AG08396 (cell line): ENCODE measurements at places on chromosomes 1 and 21.

DNA sequence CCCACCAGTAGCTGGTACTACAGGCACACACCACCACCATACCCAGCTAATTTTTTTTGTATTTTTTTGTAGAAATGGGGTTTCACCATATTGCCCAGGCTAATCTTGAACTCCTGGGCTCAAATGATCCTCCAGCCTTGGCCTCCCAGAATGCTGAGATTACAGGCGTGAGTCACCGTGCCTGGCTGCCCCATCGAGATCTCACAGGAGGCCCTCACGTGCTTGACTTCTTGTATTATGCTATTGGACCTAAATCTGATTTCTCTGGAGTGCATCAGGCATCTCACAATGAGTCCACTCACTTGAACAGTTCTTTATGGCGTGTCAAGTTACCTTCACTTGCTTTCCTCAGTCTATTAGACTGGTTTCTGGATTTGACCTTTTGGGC is 9.3 kb upstream of the RSRP1 start:
- no peak for DNase-seq

GRCh38 chr1:204975021-204975420 is 68.0 kb upstream of the CNTN2 start:
- DNase-seq, result no peak

DNA sequence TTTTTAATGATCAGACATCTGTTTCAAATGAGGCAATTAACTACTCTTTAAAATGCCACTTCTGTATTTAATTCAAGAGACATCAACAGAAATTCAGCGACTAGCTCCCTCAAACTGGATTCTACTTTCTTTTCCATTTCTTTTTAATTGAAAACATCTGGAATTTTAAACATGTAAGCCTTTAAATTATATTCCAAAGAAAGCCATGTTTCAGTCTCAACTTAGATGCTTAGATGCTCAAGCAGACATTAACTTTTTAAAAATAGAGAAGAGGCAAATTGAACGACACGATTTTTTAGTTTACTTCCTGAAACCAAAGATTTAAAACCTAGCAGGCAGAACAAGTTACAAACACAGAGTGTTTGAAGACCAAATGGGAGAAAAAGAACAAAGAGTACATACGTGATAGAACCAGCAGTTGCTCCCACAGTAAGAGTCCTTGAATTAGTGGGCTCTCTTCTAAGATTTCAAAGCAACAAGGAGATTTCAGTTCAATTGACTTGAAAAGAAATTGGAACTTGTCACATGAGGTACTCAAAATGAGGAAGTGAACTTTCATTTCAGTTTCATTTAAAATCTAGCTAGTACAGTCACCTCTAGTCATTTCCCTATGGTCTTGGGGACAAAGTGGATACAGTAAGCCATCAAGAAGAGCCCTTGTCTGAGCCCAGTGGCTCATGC is at the start of gene CTSS:
Gene CTSS, minus strand, starts transcription at position 483 of the 681 bp plus-strand sequence. CDS start 1,015 bp downstream, outside the sequence.
- DNase-seq, result no peak

DNA sequence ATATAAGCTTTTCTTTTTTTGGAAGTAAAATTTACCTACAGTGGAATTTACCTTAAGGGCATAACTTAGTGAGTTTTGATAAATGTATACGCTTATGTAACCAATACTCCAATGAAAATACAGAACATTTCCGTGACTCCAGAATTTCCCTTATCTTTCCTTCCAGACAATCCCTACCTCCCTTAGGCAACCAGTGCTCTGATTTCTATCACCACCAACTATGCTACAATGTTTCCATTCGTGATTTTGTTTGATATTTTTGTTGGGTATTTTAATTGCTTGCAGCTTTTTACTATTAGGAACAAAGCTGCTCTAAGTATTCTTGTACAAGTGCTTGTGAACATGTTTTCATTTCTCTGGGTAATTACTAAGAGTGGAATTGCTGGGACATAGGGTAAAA is 14.6 kb downstream of the IFT25 start:
- no peak for DNase-seq

DNA sequence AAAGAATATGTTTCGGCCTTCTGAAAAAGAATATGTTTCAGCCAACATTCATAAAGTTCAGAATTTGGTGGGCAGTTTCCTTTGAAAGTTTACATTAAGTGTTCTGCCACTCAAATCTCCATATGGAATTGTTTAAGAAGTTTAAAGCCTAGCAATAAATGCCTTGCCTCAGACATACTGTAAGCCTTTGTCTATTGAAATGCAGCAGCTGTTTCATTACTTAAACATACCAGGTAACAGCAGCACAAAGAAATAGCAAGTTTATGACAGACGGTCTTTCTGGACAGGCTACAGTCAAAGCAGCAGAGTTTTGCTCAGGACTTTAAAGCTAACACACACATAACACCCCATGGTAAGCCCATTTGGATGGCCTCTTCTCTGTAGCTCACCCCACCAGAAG is 38.5 kb upstream of the C1orf105 start:
- DNase-seq, result no peak

DNA sequence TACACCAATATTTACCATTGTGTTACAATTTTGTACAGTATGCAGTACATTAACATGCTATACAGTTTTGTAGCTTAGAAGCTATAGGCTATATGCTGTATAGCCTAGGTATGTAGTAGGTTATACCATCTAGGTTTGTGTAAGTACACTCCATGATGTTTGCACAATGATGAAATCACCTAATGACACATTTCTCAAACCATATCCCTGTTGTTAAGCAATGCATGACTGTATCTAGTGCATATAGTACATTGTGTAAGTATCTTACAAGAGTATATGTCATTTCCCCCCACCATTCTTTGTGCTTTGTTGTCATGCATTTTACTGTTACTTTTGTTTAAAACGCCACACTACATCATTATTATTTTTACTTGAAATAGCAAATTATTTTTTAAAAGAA is 65.7 kb upstream of the RNF11 start:
- DNase-seq, result no peak

- DNase-seq, result no peak
These were observed 161.5 kb upstream of the SAMSN1 start for GRCh38 chr21:14707511-14708020.

- DNase-seq, result no peak
These were observed 8.1 kb upstream of the GADD45A start for GRCh38 chr1:67676946-67677345.

DNA sequence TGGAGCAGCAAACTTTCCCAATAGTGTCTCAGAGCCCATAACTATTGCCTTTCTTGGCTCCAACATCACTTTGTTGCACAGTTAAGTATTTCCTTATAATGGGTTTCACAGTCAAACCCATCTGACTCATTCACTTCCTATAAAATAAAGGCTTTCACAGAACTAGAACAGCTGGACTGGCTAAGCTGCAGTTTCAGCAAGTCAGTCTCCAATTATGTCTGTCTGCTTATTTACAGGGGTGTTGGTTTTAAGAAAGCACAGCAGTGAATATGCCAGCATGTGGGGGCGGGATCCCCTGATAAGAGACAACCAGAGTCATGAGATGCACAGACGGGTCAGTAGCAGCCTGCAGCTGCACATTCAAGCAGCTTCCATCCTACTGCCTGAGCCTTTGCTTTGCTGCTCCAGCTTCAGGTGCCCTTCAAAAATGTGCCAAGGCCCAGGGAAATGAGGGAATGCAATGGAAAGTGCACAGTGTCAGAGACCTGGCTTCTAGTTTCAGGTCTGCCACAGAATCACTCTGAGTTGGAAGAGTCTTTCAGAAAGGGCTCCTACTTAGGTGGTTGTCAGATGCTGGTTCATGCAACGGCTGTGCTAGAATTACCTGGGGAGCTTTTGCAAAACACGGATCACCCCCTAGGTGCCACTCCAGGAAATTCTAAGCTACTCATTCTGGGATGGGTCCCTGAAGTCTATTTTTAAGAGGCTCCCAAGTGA is 24.8 kb downstream of the RNF19B start:
- peak; percentile 66 for DNase-seq

DNA sequence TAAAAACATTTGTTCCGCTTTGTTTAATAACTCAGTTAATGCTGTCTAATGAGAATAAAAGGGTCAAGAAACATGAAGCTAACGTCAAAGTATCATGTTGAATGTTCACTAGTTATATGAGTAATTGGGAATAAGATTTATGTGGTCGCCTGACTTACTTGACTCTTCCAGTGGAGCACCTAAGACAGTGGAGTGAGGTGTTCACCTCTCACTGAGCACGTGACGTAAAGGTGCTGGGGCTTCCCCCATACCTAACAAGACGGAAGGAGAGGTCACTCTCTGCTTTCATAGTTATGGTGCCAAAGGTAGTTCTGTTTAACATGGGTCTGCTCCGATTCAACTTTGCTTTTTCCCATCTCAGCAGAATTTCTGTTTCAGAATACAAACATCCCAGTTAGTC is 686 bp downstream of the KMO start:
- no peak for DNase-seq

GRCh38 chr1:221729771-221730330 is 12.0 kb downstream of the DUSP10 start:
- no peak for DNase-seq

DNA sequence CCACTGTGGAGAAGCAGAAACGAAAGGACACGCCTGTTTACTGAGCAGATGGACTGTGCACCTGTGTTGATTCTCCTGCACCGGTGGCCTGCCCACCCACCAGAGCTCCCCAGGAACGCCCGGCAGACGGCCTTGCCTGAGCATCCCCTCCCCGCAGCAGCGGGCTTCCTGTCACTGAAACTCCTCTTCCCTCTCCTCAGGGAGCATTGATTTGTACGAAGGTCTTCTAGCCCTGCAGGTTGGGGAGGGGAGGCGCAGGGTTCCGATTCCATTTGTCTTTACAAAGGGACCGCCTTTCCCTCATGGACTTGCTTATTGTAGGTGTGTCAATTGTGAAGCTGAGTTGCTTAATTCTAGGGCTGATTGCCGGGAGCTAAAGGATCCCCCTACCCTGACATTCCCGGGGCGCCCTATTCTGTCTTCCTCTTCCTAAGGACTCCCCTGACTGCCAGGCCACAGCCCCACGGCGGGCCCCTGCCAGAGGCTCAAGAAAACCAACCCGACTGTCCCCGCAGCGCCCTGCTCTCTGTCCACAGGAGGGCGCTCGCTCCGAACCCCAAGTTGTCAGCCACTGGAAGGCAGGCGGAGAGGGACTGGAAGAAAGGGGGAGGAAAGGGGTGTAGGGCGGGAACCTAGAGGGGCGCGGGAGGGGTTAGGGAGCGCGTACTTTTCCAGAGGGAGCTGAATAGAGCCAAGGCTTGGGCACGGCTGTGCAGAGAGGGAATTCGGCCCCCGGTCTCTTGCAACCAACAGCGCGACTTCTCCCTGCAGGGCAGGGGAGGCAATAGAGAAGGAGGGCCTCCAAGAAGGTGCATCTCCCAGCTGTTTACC is 2.8 kb downstream of the S100A6 start:
- DNase-seq, result peak; percentile 88
